ENCODE measurements at places on chromosomes 11 and 22. TPM values are rescaled to one million over a fixed set of nuclear protein-coding genes. Genes with fewer than 3 reads are reported as not detected.

- no peak for DNase-seq
Observed at GRCh38 chr22:46457502-46458488, 79.6 kb downstream of the CELSR1 start.

DNA sequence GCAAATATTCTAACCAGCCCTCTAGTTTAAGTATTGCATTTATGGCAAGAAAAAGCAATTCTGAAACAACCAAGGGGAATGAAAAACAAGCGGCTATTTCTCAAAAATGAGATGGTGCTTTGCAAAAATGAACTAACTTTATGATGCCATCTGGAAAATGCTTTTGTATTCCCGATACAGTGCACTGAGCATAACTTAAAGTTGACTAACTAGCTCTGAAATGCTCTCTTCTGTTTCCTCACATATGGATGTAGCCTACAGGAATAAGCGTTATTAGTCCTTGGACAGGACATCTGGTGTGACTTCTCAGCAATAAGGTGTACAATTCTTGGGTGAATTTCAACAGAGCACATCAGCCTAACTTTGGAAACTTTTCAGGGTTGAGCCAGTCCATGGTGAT is 228.2 kb upstream of the DDI1 start:
- DNase-seq, result no peak

NNMT gene
- total RNA-seq, result not detected

DNA sequence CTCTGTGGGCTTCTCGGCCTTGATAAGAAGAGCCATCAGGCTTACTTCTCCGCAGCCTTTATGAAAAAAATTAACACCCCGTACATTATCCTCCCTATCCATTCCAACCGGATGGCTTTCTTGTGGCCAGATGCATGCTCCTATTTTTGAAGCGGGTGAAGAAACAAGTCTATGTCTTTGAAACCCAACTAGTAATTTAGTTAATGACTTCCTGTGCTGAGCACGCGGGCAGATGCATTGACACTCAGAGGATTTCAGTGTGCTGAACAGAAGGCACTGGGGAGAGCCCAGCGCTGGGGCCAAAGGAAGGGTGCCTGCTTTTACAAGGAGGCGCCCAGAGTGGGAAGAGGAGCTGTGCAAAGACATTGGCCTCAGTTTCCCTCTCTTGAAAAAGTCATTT is 53.3 kb downstream of the ARHGAP8 start:
- peak; percentile 7 for DNase-seq

- DNase-seq, result peak; percentile 56
Observed at GRCh38 chr11:11155962-11156815, 196.9 kb downstream of the CSNK2A3 start.

DNA sequence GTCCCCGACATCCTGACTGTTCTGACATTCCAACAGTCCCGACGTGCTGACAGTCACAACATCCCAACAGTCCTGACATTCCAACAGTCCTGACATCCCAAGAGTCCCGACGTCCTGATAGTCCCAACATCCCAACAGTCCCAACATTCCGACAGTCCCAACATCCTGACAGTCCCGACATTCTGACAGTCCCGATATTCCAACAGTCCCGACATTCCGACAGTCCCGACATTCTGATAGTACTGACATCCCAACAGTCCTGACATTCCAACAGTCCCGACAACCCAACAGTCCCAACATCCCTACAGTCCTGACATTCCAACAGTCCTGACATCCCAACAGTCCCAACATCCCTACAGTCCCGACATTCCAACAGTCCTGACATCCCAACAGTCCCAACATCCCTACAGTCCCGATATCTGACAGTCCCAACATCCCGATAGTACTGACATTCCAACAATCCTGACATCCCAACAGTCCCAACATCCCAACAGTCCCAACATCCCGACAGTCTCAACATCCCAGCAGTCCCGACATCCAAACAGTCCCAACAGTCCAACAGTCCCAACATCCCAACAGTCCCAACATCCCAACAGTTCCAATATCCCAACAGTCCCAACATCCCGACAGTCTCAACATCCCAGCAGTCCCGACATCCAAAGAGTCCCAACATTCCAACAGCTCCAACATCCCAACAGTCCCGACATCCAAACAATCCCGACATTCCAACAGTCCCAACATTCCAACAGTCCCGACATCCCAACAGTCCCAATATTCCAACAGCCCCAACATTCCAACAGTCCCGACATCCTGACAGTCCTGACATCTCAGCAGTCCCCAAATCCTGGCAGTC is 60.2 kb downstream of the DHCR7 start:
- no peak for DNase-seq

DNA sequence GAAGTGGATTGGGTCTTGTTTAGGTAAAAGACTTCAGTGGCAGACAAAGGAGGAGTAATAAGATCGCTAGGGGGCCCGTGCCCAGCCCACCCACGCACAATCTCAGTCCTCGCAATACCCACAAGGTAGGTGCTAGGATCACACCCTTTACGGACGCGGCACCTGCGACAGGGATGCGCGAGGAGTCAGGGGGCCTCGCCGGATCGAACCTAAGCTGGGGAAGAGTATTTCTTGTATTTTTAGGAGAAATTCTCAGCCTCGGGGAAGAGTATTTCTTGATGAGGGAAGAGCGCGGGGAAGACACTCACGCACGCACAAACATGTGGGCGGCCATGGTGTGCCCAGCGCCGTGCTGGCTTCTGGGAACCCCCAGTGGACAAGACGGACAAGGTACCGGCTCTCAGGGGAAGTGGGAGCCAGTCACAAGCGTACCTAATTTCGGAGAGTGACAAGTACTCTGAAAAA is 745 bp upstream of the FAM118A start:
- peak; percentile 64 for DNase-seq

GRCh38 chr11:128745311-128746136 is 51.7 kb downstream of the FLI1 start:
- no peak for DNase-seq

- DNase-seq, result no peak
Observed at GRCh38 chr11:131909426-131910177, 539.2 kb downstream of the NTM start.

DNA sequence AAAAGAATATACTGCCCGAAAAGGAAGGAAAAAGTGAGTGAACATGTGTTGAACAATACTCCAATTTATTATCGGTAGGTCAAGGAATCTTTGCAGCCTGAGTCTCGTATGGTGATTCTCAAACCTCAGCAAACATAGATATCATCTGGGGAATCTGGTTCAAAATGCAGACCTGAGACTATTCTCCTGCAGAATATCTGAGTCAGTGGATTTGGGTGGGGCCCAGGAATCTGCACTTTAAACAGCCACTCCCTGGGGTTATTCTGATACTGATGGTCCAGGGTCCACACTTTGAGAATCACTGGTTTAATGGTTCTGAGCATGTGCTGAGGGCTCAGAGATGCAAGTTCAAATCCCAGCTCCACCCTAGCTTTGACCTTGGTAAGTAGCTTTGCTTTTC is 53.6 kb upstream of the GRK3 start:
- no peak for DNase-seq

KRTAP5-9 gene
- not detected for total RNA-seq

DNA sequence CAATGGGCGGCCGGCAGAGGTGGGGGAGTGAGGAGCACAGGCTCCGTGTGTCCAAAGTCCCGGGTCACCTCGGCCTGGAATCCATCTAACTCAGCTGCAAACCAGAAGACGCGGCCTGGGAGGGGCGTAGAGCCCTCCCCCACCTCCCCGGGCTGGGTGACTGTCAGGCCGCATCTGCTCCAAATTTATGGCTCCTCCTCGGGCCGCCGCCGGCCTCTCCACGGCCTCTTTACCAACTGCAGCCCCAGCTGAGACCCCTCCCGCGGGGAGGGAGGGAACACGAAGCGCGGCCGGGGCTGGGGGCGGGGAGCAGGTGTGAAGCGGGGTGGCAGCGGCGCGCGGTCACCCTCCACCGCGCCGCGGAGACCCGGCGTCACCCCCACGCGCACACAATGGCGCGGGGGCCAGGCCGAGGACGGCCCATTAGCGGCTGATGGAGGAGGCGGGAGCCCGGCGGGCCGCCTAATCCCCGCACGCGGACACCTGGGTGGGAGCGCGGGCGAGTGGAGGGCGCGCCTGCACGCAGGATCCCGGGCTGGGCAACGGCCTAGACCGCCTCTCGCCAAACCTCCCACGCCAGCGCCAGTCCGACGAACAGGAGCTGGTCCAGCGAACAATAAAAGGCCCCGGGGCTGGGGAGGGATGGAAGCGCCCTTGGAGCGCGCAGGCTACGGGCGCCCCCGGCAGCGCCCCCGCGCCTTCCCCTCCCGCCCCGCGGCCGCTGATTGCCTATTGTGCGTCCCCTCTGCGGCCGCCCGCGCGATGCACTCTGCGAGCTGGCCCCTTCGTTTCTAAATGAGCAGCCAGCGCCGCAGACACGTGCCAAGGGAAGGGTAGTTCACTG is 25.9 kb upstream of the ROBO3 start:
- DNase-seq, result peak; percentile 29

DNA sequence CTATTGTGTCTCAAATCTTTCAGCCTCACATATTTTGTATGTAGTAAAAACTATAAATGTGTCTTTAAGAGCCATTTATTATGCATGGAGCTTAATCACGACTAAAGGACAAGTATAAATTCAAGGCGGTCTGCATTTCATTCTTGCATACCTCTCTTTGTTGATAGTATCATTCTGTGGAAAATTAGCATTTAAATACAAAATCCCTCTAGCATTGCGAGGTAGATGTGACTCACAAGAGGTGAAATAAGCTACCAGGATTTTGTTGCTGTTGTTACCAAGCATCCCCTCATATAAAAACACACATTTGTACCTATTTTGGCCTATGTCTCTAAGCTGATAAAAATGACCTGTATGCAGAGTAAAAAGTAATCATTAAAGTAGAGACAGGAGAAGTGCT is 537.4 kb upstream of the LUZP2 start:
- no peak for DNase-seq

SERPING1 gene
- total RNA-seq, result not detected

DNA sequence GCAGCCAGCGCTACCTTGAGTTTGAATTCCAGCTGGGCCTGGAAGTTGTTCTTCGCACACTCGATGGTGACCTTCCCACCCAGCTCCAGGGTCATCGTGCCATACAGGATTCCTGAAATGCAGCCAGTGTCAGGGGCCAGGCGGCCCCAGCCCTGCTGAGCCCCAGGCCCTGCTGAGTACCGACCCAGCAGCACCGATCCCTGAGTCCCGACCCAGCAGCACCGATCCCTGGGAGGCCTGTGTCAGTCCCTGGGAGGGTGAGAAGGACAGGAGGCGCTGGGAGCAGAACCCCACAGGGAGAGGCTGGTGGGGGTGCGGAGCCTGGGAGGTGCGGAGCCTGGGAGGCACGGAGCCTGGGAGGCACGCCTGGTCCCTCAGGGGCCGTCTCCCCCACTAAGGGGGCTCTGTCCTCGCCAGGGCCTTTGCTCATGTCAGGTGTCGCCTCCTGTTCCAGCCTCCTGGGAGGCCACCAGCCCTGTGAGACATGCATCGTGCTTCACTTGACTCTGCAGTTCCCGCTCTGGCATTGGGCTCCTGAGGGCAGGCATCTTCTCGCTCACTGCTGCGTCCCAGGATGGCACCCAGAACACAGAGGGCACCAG is 37.1 kb upstream of the CARS1 start:
- DNase-seq, result no peak

KRTAP5-11 gene
- total RNA-seq, result not detected

C22orf31 gene
- not detected for total RNA-seq

DNA sequence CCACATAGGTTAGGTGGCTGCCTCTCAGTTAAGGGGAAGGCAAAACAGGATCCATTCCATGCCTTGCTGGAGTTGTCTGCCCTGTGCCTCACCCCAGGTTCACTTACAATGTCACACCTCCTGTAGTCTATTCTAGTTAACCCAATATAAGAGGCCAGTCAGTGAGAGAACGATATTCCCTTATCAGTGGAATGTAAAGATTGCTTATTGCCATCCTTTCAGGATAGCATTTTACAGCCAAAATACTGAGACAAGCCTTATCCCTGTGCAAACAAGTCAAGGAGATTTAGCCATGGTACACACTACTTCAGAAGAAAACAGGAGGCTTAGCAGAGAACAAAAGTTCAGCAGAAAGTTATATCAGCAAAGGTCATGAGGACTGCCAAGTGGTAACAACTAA is 5.5 kb downstream of the CYP2R1 start:
- DNase-seq, result no peak

FADD gene
- total RNA-seq, result 29.6 TPM

FUT4 gene
- 3.9 TPM for total RNA-seq

OR8D1 gene
- total RNA-seq, result not detected

GRCh38 chr11:111047374-111047773 is 198.2 kb upstream of the POU2AF2 start:
- DNase-seq, result no peak

GRCh38 chr11:31237819-31238760 is 131.4 kb downstream of the DCDC1 start:
- DNase-seq, result no peak

- DNase-seq, result no peak
Observed at GRCh38 chr11:112615891-112616290, 345.3 kb upstream of the NCAM1 start.

GRCh38 chr11:13047884-13048283 is 38.8 kb downstream of the RASSF10 start:
- no peak for DNase-seq

- no peak for DNase-seq
Observed at GRCh38 chr11:45538363-45538762, 127.1 kb downstream of the CHST1 start.

SLC6A5 gene
- total RNA-seq, result not detected

GRCh38 chr11:67351275-67352005 is 1.9 kb downstream of the POLD4 start:
- DNase-seq, result peak; percentile 71

GRCh38 chr11:4886186-4886585 is 4.5 kb downstream of the OR51T1 start:
- no peak for DNase-seq

RPUSD4 gene
- total RNA-seq, result 38.3 TPM

ANO3 gene
- total RNA-seq, result not detected

SEC14L6 gene
- not detected for total RNA-seq

DNA sequence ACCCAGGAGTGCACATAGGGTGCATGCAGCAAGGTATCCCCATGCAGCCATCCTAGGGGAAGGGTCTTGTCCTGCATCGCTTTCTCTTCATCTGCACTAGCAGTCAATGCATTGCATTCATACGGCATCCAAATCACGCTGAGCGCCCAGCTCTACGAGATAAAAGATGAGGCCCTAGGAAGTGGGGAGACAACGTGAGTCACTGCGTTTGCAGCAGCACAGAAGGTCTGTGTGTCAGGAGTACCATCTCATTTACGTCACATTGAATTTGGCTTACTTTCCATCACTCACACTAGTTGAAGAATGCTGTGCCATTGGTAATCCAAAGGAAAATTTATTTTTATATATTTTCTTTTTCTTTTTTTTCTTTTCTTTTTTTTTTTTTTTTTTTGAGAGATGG is 2.5 kb upstream of the ST14 start:
- DNase-seq, result no peak

- no peak for DNase-seq
Observed at GRCh38 chr11:118771547-118772288, 19.2 kb downstream of the DDX6 start.

- no peak for DNase-seq
Observed at GRCh38 chr22:19275919-19276600, 15.5 kb downstream of the CLTCL1 start.

ACR gene
- not detected for total RNA-seq

DNA sequence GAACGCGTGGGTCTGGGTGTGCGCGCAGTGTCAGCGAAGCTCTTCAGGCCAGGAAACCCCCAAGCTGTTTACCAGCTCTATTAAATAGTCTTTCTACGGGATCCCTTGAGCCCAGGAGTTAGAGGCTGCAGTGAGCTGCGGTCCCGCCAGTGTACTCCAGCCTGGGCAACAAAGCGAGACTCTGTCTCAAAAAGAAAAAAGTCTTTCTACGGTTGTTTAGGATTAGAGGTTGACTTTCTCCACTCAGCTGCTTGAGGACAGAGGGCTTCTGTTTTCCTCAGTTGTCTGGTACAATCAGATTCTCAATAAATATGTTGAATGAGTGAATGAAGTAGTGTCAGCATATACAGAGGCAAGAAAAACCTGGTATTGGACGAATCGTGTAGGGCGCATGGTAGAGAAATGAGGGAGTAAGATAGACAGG is 619 bp downstream of the SART1 start:
- DNase-seq, result no peak
